GM23248 (cell line): ENCODE measurements at places on chromosomes 16 and 17.

DNA sequence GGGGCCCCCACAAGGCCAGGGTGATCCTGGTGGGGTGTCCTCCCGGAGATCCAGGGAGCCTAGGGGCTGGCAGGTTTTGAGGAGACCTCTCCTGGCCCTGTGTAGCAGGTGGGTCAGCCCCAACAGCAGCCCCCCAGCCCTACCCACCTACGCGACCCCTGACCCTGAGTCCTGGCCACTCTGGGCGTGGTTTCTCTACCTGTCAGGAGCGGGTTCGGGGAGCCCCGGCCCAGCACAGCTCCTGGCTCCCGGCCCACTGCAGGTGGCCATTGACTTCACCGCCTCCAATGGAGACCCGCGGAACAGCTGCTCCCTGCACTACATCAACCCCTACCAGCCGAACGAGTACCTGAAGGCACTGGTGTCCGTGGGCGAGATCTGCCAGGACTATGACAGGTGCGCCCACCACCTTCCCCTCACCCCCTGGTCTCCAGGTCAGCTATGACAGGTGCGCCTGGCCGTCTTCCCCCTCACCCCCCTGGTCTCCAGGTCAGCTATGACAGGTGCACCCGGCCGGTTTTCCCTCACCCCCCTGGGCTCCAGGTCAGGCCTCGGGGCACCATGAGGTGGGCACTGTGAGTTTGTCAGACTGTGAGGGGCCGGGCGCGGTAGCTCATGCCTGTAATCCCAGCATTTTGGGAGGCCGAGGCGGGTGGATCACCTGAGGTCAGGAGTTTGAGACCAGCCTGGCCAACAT is 13.0 kb downstream of the CPNE7 start:
- DNase-seq = no peak

- DNase-seq = peak; percentile 78
Observed at GRCh38 chr17:16989953-16990860, 18.3 kb upstream of the TNFRSF13B start.

GRCh38 chr17:66775271-66775670 is 59.6 kb upstream of the CACNG5 start:
- DNase-seq = no peak

DNA sequence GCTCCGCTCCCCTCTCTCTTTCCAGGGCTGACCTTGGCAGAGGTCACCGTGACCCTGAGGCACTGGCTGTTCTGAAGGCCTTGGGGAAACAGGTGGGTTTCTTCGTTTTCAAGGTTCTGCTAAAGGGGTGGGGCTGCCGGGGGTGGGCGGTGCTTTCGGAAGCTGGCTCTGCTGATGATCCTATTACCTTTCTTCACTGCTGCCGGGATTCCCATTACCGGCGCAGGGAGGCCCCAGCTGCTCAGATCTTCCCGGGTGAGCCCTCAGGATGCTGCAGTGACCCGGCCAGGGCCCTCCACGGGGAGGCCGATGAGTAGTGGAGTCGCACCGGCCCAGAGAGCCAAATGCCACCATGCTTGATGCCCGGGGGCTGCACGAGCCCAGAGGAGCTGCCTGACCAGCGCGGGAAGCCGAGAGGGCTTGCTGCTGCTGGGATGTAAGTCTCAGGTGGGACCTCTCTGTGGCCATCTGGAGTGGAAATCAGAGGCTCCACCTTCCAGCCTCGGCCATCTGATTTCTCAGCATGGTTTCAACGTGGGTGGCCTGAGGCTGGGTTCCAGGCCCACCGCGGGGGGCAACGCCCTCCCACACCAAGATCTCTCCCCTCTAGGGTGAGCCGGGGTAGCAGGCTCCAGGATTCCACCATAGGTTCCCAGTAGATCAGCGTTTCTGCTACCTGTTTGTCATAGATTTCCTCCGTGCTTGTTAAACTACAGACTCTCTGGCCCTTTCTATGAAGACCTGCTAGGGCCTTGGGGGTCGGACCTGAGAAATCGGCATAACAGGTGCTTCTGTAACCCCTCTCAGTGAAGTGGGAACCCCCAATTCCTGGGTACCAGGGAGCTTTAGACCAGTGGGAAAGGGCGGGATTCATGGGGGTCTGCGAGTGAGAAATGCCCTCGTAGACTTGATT is 21.6 kb upstream of the ADCY7 start:
- no peak for DNase-seq

DNA sequence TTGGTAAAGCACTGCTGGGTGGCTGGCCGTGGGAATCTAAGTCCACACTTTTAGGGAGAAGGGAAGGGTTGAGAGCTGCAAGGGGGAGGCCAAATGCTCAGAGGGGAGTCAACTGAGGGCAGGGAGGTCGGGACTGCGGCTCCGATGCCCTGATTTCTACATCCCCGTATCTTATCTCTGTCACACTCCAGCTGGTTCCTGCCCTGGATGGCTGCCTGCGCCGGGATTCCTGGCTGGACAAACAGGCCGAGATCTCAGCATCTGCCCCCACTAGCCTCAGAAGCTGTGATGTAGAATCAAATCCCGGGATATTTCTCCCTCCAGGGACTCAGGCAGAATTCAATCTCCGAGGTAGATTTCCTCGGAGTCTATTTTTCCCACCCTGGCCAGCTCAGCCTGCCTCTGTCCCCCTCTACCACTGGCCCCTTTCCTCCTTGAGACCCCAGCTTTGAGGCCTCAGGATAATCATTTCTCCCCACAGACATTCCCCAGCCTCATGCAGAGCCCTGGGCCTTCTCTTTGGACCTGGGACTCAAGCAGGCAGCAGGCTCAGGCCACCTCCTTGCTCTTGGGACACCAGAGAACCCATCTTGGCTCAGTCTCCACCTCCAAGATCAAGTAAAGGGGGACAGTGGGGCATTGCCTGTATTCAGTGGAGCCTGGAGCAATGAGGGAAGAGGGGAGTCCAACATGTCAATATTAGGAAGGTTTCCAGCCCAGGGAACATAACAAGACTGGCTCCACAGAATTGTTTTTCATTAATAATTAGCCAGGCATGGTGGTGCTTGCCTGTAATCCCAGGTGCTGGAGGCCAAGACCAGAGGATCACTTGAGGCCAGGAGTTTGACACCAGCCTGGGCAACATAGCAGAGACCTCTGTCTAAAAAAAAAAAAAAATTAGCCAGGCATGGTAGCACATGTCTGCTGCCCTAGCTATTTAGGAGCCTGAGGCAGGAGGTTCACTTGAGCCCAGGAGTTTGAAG is 1.8 kb downstream of the SHBG start:
- no peak for DNase-seq

- DNase-seq = no peak
Observed at GRCh38 chr16:12602811-12603698, 200.6 kb downstream of the CPPED1 start.

- DNase-seq = no peak
Observed at GRCh38 chr17:79883202-79883601, 44.0 kb upstream of the CBX4 start.

GRCh38 chr16:89200124-89200849 is at the start of gene SLC22A31:
Gene SLC22A31, minus strand, starts transcription at chr16:89200537. Its CDS starts 36 bp downstream, at chr16:89200501.
- peak; percentile 45 for DNase-seq

DNA sequence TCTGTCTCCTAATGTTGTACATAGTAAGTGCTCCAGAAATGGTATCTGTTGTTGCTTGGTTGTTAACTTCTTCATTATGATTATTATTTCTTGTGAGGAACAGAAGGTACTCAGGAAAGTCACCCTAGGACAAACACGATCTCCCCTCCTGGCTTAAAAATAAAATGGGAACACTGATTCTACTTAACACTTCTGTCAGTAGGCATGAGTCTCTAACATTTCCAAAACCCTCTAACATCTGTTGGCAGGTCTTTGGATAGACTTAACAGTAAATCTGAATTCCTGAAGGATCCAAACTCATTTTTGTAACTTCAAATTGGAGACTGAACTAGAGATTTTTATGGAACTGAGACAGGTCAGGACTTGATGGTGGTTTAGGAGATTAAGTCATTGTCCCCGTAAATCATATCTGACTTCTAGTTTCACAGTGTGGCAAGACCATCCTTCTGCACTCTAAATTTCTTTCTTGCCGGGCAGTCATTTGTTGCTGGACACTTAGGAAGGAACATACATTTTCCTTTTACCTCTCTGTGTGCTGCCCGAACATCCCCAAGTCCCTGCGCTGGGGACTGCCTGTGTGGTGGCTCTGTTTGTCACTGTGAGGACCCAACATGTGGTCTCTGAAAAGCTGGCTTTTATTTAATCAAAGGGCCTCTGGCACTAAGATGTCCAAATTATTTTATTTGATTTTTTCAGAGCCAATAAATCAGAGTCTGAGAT is 149.9 kb downstream of the NPIPB5 start:
- DNase-seq = no peak

GRCh38 chr17:79446399-79447009 is 164.3 kb downstream of the RBFOX3 start:
- DNase-seq = peak; percentile 12
